ENCODE measurements at places on chromosomes 6 and 20. TPM values are rescaled to one million over a fixed set of nuclear protein-coding genes. Genes with fewer than 3 reads are reported as not detected.

DNA sequence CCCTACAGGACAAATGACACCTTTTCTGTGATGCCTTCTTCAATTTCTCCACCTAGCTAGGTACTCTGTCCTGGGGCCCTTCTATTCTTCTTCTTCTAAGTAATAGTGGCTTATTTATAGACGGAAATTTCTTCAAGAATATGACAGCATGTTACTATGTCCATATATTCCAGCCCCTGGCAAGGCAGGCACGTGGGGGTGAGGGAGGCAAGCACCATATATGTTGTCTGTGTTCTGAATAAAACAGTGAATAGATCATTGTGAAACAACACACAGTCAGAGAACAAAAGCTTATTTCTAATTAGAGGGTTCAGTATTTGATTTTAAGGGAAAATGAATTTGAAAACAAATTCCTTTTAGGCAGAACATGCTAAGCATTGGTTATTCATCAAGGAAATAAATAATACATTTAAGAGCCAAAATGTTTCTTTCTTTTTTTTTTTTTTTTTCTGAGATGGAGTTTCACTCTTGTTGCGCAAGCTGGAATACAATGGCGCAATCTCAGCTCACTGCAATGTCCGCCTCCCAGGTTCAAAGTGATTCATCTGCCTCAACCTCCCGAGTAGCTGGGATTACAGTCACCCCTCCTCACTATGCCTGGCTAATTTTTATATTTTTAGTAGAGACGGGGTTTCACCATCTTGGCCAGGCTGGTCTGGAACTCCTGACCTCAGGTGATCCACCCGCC is 6.2 kb downstream of the HEBP2 start:
- no peak for DNase-seq

- DNase-seq, result no peak
These were observed 13.0 kb downstream of the RPRD1B start for GRCh38 chr20:38046572-38046971.

DNA sequence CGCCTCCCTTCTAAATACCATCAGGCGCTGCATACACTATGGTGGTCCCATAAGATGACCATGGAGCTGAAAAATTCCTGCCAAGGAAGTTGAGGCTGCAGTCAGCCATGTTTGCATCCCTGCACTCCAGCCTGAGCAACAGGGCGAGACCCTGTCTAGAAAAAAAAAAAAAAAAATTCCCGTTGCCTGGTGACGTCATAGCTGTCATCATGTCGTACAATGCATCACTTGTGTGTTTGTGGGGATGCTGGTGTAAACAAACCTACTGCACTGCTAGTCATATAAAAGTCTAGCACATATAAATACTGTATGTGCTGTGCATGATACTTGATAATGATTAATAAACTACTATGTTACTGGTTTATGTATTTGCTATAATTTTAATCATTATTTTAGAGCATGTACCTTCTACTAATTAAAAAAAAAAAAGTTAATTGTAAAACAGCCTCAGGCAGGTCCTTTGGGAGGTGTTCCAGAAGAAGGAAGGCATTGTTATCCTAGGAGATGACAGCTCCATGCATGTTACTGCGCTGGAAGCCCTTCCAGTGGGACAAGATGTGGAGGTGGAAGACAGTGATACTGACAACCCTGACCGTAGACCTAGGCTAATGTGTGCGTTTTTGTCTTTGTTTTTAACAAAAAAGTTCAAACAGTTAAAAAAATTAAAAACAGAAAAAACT is 132.6 kb downstream of the BANF2 start:
- no peak for DNase-seq

- no peak for DNase-seq
These were observed 13.4 kb downstream of the CCDC167 start for GRCh38 chr6:37486121-37486839.

DNA sequence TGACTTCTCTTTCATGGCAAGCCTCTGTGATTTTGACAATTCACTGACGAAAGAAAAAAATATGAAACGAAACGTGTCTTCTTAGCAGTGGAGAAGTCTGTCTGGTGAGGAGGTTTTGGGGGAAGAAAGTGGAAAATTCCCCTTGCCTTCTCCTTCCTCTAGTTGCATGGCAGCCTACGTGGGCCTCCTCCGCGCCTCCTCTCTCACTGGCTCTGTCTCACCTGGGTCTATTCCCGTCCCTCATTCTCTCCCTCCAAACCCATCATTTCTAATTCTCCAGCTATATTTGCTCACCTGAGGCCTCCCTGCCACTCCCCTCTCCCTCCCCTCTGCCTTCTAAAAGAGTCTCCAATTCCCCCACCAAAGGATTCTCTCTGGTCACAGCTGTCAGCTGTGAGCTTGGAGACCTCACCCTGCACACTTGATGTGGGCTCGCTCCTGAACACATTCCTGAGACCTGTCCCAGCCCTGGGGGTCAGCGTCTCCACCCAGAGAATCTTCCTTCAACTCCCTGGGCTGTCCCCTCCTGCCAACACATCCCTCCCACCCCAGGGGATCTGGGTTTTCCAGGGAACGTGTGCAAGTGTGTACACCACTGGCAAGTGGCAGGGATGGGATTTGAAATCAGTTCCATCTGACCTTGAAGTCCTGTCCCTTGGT is 159.6 kb upstream of the PMEPA1 start:
- DNase-seq, result no peak

- DNase-seq, result no peak
These were observed 3.2 kb upstream of the NPBWR2 start for GRCh38 chr20:64110411-64111068.

DNA sequence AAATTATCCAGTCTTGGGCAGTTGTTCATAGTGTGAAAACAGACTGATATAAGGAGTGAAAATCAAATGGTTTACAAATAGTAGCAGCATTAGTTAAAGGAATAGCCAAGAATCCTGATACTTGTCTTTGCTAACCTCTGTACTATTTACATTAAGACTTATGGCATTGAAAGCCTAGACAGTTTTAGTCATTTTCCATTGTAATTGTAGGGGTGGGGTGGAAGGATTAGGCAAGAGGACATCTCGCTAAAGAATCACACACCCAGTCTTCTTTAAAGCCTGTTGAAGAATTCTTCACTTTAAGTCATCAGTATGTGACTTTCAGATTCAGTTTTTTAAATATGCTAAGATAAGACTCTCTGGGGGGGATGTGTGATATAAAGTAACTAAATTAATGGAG is 207.5 kb upstream of the PHACTR1 start:
- no peak for DNase-seq

DNA sequence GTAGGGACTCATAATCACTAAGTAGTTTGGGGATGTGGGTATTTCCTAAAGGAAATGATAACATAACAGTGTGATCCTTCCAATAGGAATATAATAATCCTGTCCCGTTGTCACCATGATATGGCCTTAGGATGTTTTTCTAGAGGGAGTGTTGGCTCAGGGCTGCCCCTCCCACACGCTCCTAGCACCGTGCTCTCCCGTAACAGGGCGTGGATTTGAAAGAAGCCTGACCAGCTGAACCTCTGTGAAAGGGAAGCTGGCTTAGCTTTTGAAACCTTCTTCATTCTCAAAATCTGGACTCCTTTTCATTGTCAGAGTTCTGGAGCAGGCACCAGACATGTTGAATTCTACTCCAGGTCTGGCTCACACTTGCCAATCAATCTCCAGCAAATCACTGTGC is 103.4 kb upstream of the SASH1 start:
- DNase-seq, result no peak

DNA sequence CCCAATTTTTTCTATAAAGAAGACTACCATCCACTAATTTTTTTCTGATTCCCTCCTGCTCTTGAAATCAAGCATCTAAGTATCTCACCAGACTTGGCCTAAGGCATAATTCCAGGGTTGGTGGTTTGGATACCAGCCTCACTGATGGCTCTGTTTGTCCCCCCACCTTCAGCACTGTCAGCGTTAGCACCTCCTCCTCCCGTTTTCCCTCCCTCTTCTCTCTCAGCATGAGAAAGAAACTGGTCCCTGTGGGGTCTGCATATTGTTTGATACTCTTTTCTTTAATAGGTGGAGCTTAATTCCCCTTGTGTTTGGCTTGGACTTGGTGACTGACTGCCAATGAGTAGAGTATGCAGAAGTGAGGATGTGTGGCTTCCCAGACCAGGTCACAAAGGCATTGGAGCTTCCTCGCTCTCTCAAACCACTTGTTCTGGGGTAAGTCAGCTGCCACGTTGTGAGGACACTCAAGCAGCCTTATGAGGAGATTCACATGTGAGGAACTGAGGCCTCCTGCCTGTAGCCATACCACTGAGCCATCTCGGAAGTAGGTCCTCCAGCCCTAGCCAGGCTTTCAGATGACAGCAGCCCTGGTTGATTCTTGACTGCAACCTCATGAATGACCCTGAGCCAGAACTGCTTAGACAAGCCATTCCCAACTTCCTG is 65.2 kb downstream of the RIOK1 start:
- no peak for DNase-seq

DNA sequence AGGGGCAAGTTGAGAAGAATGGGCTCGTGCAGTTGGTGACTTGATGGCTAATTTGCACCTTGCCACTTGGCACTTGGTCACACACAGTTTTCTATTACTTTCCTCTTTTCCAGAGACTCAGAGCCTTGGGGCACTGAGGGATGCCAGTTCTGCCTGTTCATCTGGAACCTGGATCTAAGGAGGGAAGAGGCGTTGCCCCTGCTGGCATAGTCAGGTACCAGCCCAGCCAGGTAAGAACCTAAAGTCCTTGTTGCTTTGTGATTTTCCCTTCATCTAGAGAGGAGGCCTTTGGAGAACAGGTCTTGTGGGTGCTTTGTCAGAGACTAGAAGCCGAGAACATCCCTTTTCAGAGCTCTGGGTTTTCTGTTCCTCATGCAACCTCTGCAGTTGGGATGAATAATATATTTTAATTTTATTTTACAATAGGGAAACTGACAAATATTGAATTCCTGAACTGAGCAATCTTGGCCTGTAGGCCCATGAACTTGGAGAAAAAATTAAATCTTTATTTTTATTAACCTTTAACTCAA is 11.4 kb downstream of the SYTL3 start:
- no peak for DNase-seq

DNA sequence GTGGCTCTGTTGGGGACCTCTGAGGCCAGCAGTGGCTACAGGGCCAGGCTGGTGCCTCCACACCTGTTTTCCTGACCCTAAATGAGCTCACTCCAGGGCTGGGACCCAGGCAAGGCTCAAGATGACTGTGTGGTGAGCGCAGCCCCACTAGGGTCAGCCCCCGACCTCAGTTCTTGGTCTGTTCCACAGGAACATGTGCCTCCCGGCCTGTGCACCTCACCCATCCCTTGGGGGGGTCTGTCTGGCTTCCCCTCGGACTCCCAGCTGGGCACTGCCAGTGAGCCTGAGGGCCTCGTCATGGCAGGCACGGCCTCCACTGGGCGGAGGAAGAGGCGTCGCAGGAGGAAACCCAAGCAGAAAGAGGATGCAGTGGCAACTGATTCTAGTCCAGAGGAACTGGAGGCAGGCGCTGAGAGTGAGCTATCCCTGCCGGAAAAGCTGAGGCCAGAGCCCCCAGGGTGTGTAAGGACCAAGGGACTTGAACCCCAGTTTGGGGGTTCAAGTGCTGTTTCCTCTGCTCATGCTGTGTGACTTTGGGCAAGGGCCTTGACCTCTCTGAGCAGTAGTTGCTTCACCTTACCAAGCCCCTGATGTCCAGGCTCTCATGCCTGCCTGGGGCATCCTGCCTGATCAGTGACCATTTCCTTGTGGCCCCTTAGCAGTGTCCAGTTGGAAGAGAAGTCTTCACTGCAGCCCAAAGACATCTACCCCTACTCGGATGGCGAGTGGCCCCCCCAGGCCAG is 8.0 kb downstream of the LPIN3 start:
- no peak for DNase-seq

DNA sequence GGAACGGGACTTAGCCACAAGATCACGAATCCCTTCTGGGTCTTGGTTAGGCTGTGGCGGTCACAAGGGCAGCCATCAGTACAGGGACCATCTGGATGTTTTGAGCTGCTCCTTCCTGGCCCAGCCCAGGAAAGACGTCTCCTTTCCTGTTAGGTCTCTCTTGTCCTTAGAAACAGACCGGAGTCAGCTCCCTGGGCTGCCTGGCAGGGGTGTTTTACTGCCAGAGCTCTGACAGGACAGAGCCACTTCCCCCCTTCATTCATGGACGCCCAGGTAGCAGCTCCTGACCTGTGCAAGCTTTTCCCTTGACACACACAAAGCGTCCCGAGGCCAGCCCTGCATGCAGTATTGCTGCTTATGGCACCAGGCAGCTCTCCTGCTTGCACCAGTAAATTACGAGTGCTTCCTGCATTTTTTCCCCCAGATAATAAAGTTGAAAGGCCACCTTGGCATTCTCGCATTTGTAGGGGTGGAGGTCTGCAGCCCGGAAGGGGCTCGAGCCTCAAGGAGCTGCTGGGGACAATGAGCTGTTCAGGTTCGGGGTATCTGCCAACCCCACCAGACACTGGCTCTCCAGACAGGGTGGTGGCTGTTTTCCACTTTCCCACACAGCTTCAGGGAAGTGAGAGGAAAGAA is 87.4 kb downstream of the NOL4L start:
- no peak for DNase-seq

DNA sequence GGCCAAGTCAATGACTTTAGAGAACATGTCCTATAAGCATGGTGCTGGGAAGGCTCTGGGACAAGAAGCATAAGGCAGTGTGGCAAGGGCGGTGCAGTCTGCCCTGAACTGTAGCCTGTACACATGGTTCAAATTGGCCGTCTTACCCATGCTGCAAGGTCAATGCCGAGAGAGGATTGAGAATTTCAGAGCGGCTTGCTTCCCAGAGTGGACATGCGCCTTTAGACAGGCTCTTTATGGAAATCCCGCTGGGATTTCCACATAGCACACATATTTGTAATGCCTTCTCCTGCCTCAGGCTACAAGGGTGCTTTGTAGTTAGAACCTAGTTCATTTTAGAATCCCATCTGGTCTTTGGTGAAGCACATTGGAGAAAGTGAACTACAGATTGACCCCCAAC is 36.1 kb upstream of the CEP162 start:
- DNase-seq, result peak; percentile 12

- DNase-seq, result no peak
These were observed 224.9 kb downstream of the FARS2 start for GRCh38 chr6:5486214-5486613.

GRCh38 chr6:89356642-89357170 is 4.2 kb upstream of the UBE2J1 start:
- no peak for DNase-seq

GRCh38 chr6:106339334-106340029 is 13.9 kb upstream of the ATG5 start:
- DNase-seq, result peak; percentile 51

The HDDC2 gene
- 101 TPM for total RNA-seq

The MYH7B gene
- total RNA-seq, result not detected

The SCUBE3 gene
- total RNA-seq, result 10.6 TPM

The TTK gene
- 7.0 TPM for total RNA-seq

The FOXF2 gene
- 0.96 TPM for total RNA-seq

The WFDC12 gene
- total RNA-seq, result not detected

The HRH3 gene
- not detected for total RNA-seq

The RNF144B gene
- total RNA-seq, result 13.7 TPM

The RTN4IP1 gene
- total RNA-seq, result 1.7 TPM

All from umbilical cord (tissue), 2 donors.